ENCODE measurements at places on chromosomes 1 and 21. TPM values are rescaled to one million over a fixed set of nuclear protein-coding genes. Genes with fewer than 3 reads are reported as not detected.

TNFRSF1B gene
- 210 TPM for total RNA-seq

DRAM2 gene
- 89.8 TPM for total RNA-seq

HSD3B2 gene
- total RNA-seq, result not detected

SYT14 gene
- total RNA-seq, result under 0.01 TPM

KIF14 gene
- 0.73 TPM for total RNA-seq

CCDC27 gene
- total RNA-seq, result not detected

SIK1 gene
- total RNA-seq, result 50.2 TPM

ODF2L gene
- 57.9 TPM for total RNA-seq

KCNJ10 gene
- not detected for total RNA-seq

RAB42 gene
- total RNA-seq, result 0.52 TPM

KRTAP13-2 gene
- total RNA-seq, result not detected

HES2 gene
- total RNA-seq, result not detected

PRDM2 gene
- total RNA-seq, result 124 TPM

FCRLA gene
- 1.4 TPM for total RNA-seq

COL11A1 gene
- 0.10 TPM for total RNA-seq

DHCR24 gene
- 1.7 TPM for total RNA-seq

CACNA1S gene
- not detected for total RNA-seq

UBAP2L gene
- 109 TPM for total RNA-seq

FAM72C gene
- total RNA-seq, result 0.10 TPM

GBP6 gene
- total RNA-seq, result 0.21 TPM

ZNF683 gene
- total RNA-seq, result 1.8 TPM

ADAMTS4 gene
- total RNA-seq, result 0.21 TPM

NTNG1 gene
- 1.6 TPM for total RNA-seq

SPATA1 gene
- total RNA-seq, result 0.73 TPM

PRKAA2 gene
- under 0.01 TPM for total RNA-seq

LINGO4 gene
- total RNA-seq, result under 0.01 TPM

PDE4B gene
- 518 TPM for total RNA-seq

RGS18 gene
- 263 TPM for total RNA-seq

CFAP141 gene
- total RNA-seq, result not detected

C1orf87 gene
- not detected for total RNA-seq

AKR7A3 gene
- total RNA-seq, result 0.73 TPM

CASQ2 gene
- not detected for total RNA-seq

S100A7 gene
- total RNA-seq, result not detected

HOOK1 gene
- 8.8 TPM for total RNA-seq

HSPA6 gene
- total RNA-seq, result 2.8 TPM

CROCC gene
- total RNA-seq, result 27.8 TPM

RNU1-4 gene
- under 0.01 TPM for total RNA-seq

AIRE gene
- 0.10 TPM for total RNA-seq

SERPINC1 gene
- total RNA-seq, result 0.10 TPM

CLDN17 gene
- not detected for total RNA-seq

CFAP107 gene
- total RNA-seq, result not detected
